NCI-H526 treated with DMSO at 0.1 percent for 48 hours (cell line): ENCODE measurements at places on chromosomes 16 and 17.

DNA sequence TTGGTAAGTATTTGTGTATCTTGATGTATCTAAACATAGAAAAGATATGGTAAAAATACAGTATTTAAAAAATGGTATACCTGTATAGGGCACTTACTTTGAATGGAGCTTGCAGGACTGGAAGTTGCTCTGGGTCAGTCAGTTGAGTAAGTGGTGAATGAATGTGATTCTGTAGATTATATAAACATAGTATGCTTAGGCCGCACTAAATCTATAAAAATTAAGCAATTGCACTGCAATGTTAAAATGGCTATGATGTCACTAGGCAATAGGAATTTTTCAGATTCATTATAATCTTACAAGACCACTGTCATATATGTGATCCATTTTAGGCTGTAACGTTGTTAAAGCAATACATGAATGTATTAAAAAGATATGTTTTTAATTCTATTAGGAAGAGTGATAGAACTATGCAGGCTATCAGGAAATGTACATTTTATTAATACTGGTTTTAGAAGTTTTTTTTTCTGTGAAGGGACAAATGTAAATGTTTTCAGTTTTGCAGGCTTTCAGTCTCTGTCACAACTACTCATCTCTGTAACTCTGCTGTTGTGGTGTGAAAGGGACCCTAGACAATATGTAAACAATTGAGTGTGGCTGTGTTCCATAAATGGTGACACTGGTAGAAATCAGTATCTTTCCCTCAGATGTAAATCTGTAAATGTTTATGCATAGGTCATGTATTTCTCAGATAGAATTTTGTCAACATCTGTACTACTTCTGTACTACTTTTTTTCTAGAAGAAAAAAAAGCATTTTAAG, 10.5 kb downstream of the CBFB start:
- no peak for DNase-seq

GRCh38 chr16:75491876-75492275, 3.4 kb downstream of the CHST6 start:
- peak; percentile 19 for DNase-seq

GRCh38 chr17:79793924-79794304, 3.0 kb downstream of the CBX8 start:
- DNase-seq, result no peak

GRCh38 chr17:81916234-81917001, 1.6 kb downstream of the SIRT7 start:
- no peak for DNase-seq

- DNase-seq, result no peak
Measured at GRCh38 chr16:46688101-46688653, 801 bp downstream of the VPS35 start.
